ENCODE measurements at places on chromosomes 6 and 20.

DNA sequence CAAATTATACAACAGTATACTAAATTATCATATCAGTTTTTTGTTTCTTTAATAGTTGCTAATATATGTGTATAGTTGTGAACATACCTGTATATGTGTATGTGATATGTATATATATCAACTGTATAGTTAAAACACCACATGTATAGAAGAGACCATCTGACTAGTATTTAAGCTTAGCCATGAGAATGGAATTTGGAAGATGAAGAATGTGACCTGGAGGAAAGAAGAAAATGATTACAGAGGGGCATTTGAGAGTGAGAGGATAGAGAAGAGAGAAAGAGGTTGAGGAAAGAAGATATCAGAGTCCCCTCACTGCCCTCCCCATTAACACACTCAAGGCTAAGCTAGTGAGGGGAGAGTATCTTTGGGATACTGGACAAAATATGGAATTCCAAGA, 335.9 kb downstream of the BCKDHB start:
- no peak for DNase-seq

- no peak for DNase-seq
Observed at GRCh38 chr6:13400772-13401171, 72.4 kb upstream of the TBC1D7 start.

GRCh38 chr6:390914-391558, 516 bp upstream of the IRF4 start:
- no peak for DNase-seq

GRCh38 chr6:36349240-36349639, 12.6 kb upstream of the BNIP5 start:
- DNase-seq: no peak

DNA sequence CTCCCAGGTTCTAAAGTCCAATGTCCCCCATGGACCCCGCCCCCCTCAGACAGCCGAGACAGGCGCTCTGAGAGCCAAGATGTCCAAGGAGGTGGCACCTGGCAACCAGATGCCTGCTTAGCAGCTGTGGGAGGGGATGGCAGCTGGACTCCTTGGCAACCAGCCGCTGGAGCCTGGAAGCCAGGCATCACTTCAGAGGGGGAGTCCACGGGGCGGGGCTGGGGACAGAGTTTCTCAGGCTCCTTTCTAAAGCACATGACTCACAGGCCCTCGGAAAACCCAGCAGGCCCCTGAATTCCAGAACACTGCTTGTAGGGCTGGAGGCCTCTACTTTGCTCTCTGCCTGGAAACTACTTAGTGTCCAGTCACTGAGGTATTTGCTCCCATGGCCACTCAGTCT, 51.5 kb downstream of the PREX1 start:
- DNase-seq: peak; percentile 90

DNA sequence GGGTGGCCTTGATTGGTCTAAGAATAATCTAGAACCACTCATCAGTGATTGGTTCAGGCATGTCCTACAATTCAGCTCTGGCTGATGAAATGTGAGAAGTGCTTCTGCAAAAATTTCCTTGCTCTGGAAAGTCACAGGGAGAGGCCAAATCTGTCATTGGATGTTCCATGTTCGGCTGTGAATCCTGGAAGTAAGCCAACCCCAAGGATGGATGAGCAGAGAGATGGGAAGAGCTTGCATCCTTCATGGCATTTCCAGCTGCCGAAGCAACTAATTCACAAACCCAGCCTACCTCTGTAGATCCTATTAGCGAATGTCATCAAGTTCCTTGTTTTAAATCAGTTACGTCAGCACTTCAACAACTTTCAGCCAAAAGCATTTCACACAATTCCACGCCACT, 187.2 kb upstream of the SOX4 start:
- no peak for DNase-seq

Measured in GM04504 (cell line).